Renal pelvis (tissue), 12 donors: ENCODE measurements at places on chromosomes 12 and 14.

DNA sequence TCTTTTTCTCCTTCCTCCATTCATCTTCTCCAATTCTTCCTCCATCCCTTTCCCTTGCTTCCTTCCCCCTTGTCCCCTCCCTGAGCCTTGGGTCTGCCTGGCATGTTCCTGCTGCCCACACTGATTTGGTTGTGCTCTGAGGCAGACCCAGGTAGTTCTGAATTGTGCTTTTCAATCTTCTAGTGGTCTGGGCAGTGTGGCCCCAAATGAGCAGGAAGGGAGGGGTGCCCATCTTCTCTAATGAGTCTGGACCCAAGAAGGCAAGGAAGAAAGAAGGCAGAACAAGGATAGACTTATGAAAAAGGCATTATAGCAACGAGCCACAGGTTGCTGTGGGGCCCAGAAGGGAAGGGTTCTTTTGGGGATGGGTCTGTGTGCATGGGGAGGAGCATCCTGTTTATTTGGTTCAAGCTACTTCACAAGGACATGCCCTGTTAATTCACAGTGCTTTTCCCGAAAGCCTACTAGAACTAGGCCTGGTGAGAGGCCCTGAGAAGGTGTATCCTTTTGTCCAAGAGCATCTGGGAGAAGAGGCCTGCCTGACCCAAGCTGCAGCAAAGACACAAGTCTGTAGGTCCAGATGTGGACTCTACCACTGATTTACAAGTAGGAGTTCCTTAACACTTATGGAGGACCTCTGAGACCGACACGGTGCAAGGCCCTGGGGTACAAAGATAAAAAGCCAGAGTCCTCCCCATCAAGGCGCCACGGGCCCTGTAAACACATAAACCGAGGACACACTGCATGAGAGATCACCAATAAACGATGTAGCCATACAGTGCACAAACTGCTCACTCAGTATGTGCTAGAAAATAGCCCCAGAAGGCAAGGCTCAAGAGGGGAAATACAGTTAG is 1.1 kb upstream of the SUSD6 start:
- DNase-seq, result no peak

- DNase-seq, result no peak
Observed at GRCh38 chr14:89918721-89919120, 35.8 kb downstream of the EFCAB11 start.

GRCh38 chr12:108033090-108033489 is 96.0 kb upstream of the WSCD2 start:
- DNase-seq, result no peak

GRCh38 chr12:64088431-64089349 is 133.4 kb downstream of the KICS2 start:
- peak; percentile 38 for DNase-seq

DNA sequence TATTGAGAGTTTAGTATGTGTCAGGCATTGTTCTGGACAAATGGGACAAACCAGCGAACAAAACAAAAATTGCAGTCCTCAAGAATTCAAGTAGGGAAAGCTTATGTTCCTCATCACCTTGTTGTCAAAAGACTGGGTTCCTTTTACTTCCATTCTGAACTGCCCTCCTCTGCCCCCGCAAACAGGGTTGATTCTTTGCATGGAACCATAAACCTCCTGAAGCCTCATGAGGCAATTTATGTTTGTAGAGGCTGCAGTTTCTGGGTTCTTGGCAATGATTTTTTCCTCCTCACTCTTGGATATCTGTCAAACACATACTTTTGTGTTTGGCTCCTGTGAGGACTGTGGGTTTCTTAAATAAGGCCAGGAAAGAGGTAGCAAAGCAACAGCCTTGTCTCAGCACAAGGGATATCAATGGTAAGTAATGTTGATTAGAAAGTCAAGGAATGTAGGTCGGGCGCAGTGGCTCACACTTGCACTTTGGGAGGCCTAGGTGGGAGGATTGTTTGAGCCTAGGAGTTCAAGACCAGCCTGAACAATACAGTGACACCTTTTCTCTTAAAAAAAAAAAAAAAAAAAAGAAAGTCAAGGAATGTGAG is 13.9 kb downstream of the COPZ1 start:
- DNase-seq, result no peak

DNA sequence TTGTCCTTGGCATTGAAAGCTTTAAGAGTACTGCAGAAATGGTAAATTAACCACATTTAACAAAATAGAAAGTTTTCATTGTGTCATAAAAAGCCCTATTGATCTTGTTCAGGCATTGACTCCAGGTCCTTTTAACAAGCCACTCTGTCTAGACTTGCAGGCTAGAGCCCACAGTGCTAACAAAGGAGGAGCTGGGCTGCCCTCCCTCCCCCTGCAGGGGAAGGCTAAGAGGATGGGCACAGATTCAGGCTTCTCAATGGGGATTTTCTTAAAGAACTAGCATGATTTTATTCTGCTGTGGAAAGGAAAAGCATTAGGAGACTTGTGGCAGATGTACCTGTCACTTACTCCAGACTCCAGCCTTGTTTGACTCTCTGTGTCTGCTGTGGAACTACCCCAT is 463.6 kb downstream of the NRXN3 start:
- no peak for DNase-seq

DNA sequence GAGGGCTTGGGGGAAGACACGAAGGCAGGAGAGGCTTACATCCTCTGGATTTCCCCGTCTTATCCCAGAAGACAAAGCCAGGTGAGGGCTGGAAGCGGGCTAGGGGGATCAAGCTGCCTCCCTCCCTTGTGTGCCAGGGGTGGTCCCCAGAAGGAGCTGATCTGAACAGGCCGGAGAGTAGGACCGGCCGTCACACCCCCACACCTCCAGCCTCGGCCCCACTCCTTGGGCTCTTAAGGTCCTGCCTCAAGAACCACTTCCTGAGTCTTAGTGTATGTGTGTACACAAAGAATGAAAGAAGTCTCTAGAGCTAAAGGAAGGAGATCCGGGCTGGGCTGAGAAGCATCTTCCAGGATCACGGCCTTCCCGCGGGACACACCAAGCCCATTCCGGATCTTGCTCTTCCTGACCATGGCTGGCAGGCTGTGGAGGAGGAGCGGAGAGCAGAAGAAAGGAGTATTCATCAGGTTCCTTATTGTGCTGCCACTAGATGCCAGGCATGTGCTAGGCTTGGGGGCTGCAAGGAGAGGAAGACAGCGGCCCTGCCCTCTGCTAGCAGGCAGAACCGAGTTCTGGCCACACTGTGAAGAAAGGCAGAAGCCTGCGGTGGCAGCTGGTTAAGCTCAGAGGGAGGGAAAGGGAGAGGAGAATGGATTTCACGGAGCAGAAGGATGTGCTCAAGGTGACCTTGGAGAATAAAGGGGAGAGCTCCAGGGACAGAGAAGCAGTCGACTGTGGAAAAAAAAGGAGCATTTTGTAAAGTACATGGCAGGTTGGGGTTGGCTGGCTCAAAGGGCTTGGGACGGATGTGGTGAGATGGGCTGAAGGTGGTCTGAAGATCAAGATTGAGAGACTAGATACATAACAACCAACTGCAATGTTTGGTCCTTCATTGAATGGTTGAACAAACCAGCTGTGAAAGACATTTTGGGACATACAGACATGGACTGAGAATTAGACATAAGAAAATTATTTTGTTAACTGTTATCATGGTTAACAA is 1.3 kb upstream of the CD63 start:
- no peak for DNase-seq

GRCh38 chr14:86892152-86892956 is 1100.6 kb downstream of the GALC start:
- DNase-seq, result no peak

DNA sequence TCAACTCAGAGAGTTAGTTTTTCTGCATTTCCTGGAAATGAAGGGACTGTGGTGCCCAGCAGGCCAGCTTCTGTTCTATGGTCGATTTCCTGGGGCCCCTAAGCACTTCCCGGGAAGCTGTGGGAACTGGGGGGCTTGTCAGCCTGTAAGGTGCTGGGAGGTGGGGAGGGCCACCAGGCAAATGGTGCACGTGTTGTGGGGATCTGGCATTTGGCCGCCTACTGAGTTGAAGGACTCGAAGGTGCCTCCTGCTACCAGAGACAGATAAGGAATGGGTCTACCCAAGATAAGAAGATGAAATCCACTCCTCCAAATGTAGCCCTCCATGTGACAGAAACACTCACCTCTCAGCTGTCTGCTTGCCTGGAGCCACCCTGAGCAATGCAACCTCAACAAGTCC is 341.7 kb downstream of the DPF3 start:
- DNase-seq, result no peak

DNA sequence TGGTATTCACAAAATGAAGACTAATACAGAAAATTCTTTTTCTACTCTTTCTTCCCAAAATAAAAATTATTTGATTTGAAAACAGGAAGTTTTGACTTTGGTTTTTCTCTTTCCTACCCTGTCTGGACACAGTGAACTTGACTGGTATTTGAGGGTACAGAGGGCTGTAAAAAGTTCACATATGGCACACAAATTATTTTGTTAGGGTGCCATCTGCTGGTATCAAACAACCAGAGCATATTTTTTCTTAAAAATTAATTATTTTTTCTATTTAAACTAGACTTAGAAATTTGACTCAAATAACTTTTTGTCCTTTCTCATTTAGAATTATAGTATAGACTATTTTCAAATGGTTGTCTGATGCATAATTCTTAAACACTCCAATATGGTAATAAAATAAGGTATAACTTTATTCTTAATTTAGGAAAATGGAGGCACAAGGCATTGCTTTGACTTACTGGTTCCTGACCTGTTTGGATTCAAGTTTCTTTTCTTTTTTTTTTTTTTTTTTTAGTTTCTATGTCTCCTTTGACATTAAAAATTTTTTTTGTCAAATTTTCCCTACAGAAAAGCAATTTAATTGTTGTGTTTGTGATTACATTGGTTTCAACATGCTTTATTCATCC is 390.6 kb downstream of the PRKD1 start:
- DNase-seq, result no peak

GRCh38 chr12:19161216-19161615 is 31.7 kb downstream of the PLEKHA5 start:
- DNase-seq, result no peak

DNA sequence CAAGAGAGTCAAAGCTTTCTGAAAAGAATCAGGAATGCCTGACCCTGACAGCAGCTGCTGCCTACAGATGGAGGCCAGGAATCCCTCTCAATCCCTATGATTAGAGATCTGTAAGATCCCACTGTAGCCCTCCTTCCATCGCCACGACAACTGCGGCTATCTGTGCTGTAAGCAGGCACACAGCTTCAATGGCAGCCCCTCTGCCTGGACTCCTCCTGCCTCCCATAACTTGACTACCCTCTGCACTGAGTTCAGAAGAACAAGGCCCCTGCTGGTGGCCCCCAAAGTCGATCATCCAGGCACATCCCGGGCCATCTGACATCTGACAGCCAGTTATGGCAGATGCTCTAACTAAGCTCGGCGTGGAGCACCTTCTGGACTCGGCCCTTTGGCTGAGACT is 2.9 kb downstream of the CLMN start:
- DNase-seq, result no peak

DNA sequence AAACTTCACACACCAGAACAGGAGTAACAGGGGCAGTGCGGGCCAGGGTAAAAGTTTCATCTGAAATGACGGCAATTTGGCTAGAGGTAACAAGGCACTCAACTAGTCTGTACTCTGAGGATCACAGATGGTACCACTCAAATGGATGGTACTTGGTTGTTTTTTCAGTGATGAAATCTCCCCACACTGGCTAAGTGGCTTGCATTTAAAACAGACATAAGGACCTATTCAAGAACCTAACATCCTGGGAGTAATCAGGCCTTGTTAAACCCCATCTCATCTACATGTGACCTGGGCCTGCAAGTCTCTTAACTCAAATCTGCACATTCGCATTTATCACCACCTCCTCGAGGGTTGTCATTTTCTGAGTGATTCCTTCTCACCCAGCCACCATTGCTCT is 90.8 kb downstream of the PRKAB1 start:
- no peak for DNase-seq

DNA sequence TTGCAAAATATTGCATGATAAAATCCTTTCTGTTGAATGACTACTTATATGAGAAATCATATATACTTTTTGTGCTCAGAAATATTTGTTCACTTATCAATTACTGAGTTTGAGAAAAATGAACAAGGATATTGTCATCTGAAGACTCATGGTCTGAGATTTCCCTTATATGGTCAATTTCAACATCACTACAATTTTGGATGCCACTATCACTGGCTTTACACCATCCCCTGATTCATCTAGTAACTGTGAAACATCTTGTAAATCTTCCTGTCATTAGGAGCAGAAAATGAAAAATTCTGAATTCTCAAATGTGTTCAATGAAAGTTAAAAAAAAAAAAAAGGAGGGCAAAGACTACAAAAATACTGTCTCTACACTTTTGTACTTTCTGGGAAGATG is 21.8 kb upstream of the GXYLT1 start:
- no peak for DNase-seq

GRCh38 chr12:94760786-94761185 is 110.4 kb upstream of the TMCC3 start:
- no peak for DNase-seq

- no peak for DNase-seq
Observed at GRCh38 chr12:128973883-128974681, 120.8 kb downstream of the GLT1D1 start.

DNA sequence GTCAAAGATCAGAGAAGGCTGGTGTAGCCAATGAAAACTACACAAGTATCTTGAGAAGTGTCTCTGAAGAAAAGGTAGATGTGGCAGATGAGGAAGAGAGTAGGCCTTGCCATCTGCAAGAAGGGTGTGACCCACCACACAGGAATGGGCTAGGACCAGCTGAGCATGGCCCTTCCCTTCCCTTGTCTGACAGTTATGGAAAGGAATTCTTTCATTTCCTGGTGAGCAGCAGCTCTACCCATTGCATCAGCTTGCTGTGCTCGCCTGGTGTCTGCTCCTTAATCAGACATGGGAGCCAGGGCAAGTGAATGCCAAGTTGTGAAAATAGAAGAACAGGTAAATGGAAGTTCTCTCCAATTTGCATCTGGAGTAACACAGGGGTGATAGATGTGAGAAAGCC is 145.2 kb upstream of the KRR1 start:
- DNase-seq, result no peak

DNA sequence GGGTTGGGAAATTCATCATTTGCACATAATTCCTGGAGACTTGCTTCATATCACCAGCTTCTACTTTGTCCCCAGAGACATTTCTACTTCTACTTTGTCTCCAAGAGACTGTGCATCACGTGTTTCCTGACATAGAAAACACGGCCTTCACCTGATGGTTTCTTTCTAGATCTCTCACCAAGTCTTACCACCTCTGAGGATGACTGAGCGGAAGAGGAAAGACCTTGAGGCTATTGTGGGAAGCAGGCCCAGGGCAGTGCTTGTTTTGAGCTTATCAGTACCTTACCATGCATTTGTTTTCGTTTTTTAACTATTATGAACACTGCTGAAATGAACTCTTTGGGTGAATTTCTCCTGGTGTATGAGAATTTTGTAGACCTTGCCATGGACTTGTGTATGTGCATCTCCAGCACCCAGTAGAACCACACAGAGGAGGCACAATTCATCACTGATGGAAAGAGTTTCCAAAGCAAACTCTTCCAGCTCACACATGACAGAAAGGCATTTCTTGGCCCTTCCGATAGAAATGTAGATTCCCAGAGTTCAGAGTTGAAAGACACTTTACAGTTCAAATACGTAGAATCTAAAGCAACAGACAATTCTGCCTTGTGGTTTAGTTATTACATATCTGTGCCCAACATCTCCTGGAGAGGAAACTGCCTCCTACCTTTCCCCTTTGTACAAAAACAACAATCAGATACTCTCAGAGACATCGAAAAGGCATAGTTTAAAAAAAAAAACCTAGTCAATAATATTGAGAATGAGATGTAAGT is 434.7 kb downstream of the FUT8 start:
- no peak for DNase-seq
